ENCODE measurements at places on chromosomes 16 and 17. TPM values are rescaled to one million over a fixed set of nuclear protein-coding genes. Genes with fewer than 3 reads are reported as not detected.

- H3K4me1 ChIP-seq, result no peaks in the 10 kb centered on the region
- no peaks in the 10 kb centered on the region for H3K36me3 ChIP-seq
- no peak for DNase-seq
- no peaks in the 10 kb centered on the region for H3K27me3 ChIP-seq
Measured at GRCh38 chr16:942436-943060, 28.2 kb downstream of the LMF1 start.

DNA sequence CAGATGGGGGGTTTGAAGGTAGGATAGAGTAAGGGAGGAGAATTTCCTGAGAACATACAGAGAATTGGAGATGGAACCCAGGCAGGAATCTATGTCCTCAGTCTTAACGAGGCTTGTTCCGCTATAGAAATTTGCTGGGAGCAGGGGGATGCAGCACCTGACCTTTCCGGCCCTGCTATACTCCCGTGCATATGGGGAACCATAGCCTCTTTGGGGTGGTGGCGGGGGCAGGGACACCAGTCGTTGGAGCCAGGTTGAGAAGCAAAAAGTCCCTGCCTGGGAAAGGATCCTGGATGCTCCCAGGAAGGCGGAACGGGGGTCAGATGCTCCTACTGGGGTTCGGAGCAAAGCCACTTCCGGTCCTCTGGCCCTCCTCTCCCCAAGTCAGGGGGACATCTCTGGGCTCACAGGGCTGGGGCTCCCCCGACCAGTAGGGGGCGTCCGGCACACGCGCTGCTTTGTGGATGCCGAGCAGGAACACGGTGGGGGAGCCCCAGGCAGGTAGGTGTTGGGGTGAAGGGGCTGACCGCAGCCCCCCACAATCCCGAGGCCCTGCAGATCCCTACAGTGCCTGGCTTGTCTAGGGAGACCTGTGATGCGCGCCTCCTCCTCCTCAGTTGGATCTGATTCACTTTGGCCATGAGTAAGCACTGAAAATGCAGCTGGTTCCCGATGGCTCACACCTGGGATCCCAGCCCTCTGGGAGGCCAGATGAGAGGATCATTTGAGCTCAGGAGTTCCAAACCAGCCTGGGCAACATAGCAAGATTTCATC lies 15.5 kb upstream of the TFAP4 start:
- H3K4me1 ChIP-seq, result peaks cover 3% of the 10 kb centered on the region
- DNase-seq, result peak; percentile 77
- no peak overlapping the region for H3K27ac ChIP-seq
- H3K36me3 ChIP-seq, result no peaks in the 10 kb centered on the region
- H3K27me3 ChIP-seq, result no peaks in the 10 kb centered on the region
- peak overlapping the region; percentile 27 for H3K4me3 ChIP-seq

GRCh38 chr17:66466840-66467367 lies 164.5 kb downstream of the PRKCA start:
- no peaks in the 10 kb centered on the region for H3K27me3 ChIP-seq
- peak; percentile 88 for DNase-seq
- H3K4me3 ChIP-seq, result no peak overlapping the region
- H3K36me3 ChIP-seq, result no peaks in the 10 kb centered on the region

DNA sequence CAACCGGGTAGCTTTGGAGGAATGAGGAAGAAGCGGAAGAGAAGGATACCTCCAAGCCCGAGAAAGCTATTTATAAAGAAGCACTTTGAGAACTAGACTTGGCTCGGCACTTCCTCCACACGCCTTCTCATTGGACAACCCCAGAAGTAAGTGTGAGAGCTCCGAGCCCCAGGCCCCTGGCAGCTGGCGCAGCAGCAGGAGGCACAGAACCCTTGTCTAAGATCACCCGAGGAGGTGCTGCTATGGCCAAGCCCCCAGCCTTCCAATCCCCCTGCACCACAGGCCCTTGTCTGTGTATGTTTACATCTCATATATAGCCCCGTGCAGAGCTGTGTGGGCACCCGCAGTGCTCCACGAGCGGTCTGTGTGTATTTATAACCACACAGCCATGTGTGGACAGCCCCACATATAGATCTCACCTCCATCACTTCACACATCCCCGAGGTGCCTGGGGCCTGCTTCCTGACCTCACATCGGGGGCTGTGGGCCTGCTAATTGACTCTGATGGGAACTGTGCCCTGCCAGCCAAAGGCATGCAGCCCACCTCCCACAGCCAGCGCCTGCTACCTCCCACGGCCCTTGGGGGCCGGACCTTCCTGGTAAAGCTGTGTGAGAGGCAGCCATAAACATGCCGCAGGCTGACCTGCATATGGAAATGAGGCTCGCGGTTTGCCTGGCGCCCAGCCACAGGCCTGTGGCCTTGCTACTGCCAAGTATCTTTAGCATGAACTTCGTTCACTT lies 96.1 kb downstream of the C17orf67 start:
- H3K4me3 ChIP-seq, result no peak overlapping the region
- no peaks in the 10 kb centered on the region for H3K36me3 ChIP-seq
- H3K27me3 ChIP-seq, result no peaks in the 10 kb centered on the region

- no peak overlapping the region for H3K4me3 ChIP-seq
- no peaks in the 10 kb centered on the region for H3K4me1 ChIP-seq
- H3K27me3 ChIP-seq, result no peaks in the 10 kb centered on the region
Measured at GRCh38 chr16:46731691-46732555, 16.2 kb downstream of the MYLK3 start.

GRCh38 chr16:57413733-57414132 lies 9.2 kb downstream of the CCL17 start:
- no peaks in the 10 kb centered on the region for H3K27me3 ChIP-seq
- no peak overlapping the region for H3K27ac ChIP-seq
- no peaks in the 10 kb centered on the region for H3K36me3 ChIP-seq
- no peak overlapping the region for H3K4me3 ChIP-seq
- DNase-seq, result no peak

DNA sequence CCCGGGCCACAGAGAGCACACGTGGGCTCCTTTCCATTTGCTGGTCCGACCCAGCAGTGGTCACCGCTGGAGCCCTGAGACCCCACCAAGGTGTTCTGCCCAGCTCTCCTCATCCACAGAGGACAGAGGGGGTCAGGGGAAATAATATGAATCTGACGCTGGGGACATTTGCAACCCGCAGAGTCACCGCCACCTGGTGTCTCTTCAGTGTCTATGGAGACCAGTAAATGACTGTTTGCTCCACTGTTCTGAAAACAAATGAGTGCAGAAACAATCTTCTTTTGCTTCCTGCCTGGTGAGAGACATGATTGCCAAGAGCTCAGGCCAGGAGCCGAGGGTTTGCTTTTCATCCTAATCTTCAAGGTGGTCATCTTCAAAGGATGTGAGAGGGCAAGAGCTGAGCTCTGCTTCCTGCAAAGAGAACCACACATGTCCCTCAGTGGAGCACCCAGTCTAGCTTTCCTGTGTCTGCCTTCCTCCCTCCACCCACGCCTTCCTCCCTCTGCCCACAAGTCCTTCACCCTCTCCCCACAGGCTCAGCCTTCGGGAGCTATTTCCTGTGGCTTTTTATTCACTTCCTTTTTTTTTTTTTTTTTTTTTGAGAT lies 14.7 kb upstream of the KLHDC4 start:
- H3K4me1 ChIP-seq, result peaks cover 13% of the 10 kb centered on the region
- no peak overlapping the region for H3K4me3 ChIP-seq
- no peaks in the 10 kb centered on the region for H3K27me3 ChIP-seq
- no peak for DNase-seq
- H3K36me3 ChIP-seq, result no peaks in the 10 kb centered on the region

DNA sequence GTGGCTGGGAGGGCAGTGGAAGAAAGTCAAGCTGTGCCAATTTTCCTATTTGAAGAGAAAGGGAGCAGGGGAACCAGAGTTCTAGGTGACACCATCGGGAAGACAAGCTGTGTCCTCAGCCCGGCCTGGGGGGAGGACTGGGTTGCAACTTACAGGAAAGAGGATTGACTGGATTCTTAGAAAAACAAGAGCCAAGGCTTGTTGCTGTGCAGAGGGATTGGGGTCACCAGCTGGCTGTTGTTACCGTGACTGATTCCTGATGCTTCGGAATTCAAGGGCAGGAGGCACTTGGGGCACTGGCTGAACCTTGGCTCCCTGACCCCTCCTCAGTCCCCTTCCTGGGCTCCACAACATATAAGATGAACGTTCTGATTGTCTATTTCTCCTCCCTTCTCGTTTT lies 16.8 kb upstream of the MMP2 start:
- peak overlapping the region; percentile 44 for H3K27ac ChIP-seq
- no peaks in the 10 kb centered on the region for H3K27me3 ChIP-seq
- no peaks in the 10 kb centered on the region for H3K36me3 ChIP-seq

DNA sequence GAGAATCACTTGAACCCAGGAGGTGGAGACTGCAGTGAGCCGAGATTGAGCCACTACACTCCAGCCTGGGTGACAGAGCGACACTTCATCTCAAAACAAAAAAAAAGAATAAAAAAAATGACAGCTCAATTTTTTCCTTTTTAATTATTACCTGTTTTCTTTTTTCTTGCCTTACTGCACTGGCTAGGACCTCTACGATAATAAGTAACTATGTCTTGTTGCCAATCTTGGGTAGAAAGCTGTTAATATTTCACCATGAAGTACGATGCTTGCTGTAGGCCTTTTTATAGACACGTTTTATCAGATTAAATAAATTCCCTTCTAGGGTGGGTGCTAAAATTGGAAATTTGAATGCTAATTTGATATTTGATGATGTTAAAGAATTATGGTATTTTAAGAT lies 82.8 kb downstream of the GLG1 start:
- H3K36me3 ChIP-seq, result no peaks in the 10 kb centered on the region
- no peak overlapping the region for H3K27ac ChIP-seq
- H3K4me3 ChIP-seq, result no peak overlapping the region
- no peaks in the 10 kb centered on the region for H3K27me3 ChIP-seq
- no peak for DNase-seq

Gene ATP1B2
- 0.10 TPM for total RNA-seq

Gene PLXDC1
- total RNA-seq, result 0.06 TPM

Gene RPS2
- 4,417 TPM for total RNA-seq
